SK-N-MC (cell line): ENCODE measurements at places on chromosomes 3 and 15.

DNA sequence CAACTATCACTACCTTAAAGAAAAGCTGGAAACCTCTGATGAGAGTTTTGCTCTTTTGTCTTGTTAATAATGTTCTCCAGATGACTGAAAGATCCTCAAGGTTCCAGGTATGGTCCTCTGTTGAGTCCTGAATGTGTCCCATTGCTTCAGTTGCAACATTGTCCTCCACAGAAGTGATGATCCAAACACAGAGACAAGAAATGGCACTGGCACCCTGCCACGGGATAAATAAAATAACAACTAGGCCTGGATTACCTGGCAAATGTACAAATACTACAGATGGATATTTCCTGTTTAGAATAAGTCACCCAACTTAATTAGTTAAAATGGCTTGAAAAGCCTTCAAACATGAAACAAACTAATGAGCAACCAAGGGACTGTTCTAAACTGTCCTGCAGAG is 58.3 kb downstream of the EIF3J start:
- no peak for DNase-seq

DNA sequence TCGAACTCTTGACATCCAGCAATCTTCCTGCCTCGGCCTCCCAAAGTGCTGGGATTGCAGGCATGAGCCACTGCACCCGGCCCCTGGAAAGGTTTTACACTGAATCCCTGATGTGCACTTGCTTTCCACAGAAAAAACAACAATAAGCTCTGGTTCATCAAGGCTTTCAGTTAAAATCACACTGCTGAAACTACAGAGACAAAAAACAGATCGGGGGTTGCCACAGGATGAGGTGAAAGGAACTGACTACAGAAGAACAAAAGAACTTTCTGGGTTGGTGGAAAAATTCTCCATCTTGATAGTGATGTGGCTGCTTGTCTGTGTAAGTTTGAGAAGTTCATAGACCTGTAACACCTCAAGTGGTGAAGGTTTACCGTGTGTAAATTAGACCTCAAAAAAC is 2.9 kb downstream of the RAB43 start:
- DNase-seq = no peak

DNA sequence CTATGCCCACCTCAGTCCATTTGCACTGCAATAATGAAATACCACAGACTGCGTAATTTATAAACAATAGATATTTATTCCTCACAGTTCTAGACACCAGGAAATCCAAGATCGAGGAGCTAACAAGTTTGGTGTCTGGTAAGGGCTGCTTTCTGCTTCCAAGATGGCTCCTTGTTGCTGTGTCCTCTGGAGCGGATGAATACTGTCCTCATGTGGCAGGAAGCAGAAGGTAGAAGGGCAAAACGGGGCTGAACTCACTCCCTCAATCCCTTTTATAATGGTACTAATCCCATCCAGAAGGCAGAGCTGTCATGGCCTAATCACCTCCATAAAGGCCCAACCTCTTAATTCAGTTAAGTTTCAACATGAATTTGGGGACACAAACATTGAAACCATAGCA is 75.3 kb downstream of the P2RY1 start:
- no peak for DNase-seq

DNA sequence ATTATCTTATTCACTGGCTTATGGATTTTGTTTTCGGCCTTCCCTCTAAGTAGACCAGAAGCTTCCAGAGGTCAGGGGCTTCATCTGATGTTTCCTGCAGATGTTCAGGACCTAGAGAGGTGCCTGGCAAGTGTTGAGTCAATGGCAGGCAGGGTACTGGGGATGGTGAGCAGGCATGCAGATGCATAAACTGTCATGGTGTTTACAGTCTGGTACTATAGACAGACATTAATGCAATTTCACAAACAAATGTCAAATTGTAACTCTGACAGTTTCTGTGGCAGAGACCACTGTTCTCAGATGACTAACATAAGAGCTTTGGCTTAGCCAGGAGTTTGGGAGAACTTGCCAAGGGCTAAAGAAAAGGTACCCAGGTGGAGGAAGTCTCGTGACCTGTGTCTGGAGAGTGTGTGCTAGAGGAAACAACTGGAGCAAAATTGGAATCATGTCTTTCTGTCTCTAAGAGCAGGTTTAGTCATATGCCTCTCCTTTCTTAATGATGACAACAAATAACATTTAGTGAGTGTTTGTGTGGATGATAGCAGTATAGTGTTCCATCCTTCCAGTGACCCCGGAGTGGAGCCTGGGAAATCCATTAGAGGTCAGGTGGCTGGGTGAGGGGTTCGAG is 53.7 kb upstream of the TRAK1 start:
- DNase-seq = no peak

DNA sequence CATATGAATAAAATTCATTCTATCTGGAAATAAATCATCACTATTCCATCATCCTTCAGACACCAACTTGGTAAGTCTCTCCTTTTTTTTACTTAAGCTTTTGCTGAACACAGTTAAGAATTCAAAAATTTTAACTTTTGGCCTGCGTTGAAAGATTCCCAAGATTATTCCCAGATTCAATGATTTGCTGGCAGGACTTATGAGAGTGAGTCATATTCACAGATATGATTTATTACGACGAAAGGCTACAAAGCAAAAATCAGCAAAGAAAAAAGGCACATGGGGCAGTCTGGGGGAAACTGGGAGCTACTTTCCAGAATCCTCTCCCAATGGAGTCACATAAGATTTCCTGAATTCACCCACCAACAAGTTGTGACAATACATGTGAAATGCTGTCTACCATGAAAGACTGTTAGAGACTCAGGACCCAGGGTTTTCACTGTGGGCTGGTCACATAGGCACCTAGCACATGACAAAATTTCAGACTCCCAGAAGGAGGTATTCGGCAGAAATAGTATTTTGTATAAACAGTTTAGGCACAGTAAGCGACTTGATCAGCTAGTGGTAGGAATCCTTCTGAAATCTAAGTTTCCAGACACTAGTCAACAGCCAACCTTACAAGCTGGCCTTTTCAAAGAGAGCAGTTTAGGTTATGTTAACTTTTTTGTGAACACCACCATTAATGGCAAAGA is 82.1 kb downstream of the DLG1 start:
- DNase-seq = no peak

- no peak for DNase-seq
Measured at GRCh38 chr3:1677576-1678156, 421.0 kb upstream of the CNTN4 start.

- no peak for DNase-seq
Measured at GRCh38 chr3:119497820-119498185, 544 bp upstream of the TIMMDC1 start.

GRCh38 chr15:93759629-93760028 is 471.7 kb upstream of the MCTP2 start:
- no peak for DNase-seq

DNA sequence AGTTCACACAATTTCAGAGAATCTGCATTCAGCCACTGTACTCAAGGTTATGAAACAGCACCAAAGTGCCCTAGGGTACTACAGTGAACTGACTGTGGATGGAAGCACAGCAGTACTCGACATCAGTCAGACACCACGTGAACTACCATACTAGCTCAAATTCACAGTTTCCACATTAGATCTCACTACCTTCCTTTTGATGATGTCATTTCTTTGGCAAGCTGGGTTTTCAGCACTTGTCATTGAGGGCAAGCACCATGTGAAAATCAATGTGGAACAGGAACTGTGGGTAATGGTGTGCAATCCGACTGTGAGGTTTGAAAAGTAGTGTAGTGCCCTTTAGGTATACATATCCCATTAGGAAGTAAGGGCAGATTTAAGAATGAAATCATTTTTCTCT is 110.5 kb upstream of the BFSP2 start:
- no peak for DNase-seq

GRCh38 chr3:98182196-98182595 is 15.7 kb downstream of the OR5H15 start:
- DNase-seq = no peak

GRCh38 chr3:118533676-118534075 is 501.0 kb downstream of the IGSF11 start:
- no peak for DNase-seq

DNA sequence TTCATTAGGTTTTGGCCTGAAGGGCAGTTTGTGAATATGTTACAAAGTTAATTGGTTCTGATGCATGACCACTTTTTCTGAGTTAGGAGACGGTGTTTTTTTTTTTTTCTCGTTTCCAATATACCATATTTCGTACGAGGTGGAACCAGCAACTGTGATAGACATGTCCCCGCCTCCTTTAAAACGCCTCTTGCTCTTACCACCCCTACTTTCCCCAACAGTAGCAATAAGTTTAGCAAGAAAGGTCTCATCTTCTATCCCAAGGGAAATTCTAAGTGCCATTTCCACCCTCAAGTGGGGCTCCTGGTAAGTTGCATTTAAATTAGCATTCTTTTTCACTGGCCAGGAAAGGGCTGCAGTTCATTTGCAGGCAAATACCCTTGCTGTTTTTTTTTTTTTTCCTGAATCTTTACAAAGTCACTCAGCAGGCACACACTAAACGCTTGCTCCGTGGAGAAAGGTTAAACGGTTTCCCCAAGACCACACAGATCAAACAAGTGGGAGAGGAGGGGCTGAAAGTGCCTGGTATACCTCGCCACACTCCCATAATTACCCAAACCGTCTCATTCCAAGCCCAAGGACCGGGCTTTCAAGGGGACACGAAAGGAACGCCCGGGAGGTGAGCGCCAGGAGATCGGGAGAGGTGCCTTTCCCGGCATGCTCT is 39.5 kb upstream of the MGA start:
- no peak for DNase-seq

DNA sequence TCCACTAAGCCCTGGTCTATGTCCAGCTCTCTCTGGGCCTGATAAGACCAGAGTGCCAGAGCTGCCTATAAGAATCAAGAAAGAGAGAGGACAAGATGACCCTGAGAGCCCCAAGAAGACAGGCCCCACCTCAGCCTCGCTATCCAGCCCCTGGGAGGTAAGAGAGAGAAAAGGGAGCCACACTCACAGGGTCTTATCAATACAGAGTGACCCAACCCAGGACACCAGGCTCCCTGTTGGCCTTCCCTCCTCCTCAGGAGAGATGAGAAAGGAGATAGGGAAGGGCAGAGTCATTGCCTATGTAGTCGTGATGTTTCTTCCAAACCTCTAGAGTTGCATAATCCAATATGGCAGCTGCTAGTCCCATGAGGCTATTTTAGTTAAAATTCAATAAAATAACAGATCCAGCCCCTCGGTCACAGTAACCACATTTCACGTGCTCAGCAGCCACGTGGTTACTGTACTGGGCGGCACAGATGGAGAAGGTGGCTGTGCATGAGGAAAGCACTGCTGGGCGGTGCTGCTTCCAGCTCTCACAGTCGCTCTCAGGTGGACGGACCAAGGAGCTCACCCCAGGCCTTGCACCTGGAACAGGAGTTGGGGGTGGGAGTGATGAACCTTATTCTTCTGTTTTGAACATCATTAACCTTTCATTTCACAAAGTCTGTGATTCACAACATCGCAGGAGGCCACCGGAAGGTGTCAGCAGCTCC is 525.8 kb downstream of the SHQ1 start:
- DNase-seq = no peak

GRCh38 chr15:64251121-64251520 is 88.3 kb upstream of the PPIB start:
- no peak for DNase-seq

DNA sequence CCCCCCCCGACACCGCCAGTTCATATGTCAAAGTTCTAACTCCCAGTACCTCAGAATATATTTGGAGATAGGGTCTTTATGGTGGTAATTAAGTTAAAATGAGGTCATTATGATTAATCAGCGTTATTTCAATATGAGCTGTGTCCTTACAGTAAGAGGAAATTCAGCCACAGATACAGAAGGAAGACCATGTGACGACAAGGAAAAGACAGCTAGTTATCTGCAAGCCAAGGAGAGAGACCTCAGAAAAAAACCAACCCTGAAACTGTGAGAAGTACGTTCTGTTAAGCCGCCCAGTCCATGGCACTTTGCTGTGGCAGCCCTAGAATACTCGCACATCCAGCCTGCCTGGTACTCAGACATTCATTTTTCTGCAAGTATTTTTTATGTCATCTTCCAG is 62.3 kb upstream of the ARL8B start:
- DNase-seq = no peak

DNA sequence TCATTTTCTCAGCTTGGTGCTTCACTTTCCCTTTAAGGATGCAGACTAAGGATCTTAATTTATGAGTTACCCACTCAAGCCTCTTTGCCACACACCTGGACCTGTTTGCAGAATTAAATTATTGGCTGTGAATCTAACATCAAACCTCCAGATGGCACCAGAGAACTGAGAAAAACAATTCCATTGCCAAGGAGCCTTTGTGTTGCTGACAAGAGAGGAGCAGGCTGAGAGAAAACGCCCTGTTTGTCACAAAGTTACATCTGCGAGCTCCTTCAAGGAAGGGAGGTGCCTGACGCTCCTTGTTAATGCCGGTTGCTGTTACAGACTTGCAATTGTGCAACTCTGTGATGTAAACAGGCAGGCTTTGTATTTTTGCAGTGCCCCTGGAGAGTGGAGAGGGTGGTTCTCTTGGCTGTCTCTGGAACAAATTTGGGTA is 36.3 kb upstream of the TMC3 start:
- peak; percentile 30 for DNase-seq

DNA sequence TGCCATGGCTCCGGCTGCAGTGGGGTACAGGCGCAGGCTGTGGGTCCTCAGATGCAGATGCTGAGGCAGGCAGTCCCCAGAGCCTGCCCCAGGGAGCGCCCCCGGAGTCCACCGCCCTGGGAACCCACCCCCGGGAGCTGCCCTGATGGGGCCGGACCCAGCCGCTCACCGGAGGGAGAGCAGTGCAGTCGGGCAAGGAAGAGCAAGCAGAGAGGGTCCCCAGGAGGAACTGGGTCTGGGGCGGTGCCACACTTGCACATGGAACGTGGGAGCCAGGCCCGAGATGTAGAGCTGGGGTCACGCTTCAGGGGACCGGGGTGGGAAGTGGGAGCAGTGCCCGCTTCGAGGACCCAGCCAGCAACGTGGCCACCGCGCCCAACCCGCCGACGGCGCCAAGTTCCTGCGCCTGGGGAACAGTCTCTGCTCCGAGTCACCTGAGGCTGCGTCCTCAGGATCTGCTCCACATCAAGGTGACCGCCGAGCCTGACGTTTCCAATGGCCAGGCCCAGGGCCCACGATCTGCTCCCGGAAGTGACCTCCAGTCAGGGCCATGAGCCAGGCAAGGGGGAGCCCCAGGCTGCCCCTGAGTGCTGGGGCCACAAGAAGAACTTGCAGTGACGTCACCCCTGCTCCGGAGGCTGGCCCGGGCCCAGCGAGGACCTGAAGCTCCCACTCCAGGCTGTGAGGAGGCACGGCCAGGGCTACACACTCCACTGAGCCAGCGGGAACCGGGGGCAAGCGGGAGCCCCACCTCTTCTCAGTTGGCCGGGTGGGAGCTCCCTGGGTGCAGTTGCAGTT is 27.0 kb upstream of the TFG start:
- DNase-seq = no peak

DNA sequence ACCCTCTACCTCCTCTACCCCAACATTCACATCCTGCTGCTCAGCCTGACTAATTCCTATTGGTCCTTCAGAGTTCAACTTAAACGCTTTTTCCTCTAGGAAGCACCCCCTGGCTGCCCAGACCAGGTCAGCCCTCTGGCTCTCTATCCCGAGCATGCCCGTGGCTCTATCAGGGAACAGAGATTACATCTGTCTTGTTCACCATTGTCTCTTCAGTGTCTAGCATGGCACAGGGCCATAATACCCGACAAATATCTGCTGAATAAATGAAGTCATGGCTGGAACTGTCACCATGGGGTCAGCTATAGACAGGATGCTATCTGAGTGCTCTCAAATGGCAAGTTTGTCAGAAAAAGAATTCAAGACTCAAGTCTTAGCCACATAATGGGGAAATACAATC is 296.9 kb upstream of the CHRNA7 start:
- no peak for DNase-seq

- DNase-seq = no peak
Measured at GRCh38 chr3:14879211-14879874, 60.6 kb downstream of the FGD5 start.

- no peak for DNase-seq
Measured at GRCh38 chr3:55467099-55467498, 20.0 kb downstream of the WNT5A start.
